ENCODE measurements at places on chromosomes 6 and 20.

- peak; percentile 89 for ATAC-seq
Observed at GRCh38 chr20:32674362-32674789, 635 bp upstream of the C20orf203 start.

- ATAC-seq: no peak
Observed at GRCh38 chr6:112268019-112268418, 13.7 kb upstream of the LAMA4 start.

- no peak for ATAC-seq
Observed at GRCh38 chr6:36169023-36170007, 27.2 kb upstream of the BRPF3 start.

DNA sequence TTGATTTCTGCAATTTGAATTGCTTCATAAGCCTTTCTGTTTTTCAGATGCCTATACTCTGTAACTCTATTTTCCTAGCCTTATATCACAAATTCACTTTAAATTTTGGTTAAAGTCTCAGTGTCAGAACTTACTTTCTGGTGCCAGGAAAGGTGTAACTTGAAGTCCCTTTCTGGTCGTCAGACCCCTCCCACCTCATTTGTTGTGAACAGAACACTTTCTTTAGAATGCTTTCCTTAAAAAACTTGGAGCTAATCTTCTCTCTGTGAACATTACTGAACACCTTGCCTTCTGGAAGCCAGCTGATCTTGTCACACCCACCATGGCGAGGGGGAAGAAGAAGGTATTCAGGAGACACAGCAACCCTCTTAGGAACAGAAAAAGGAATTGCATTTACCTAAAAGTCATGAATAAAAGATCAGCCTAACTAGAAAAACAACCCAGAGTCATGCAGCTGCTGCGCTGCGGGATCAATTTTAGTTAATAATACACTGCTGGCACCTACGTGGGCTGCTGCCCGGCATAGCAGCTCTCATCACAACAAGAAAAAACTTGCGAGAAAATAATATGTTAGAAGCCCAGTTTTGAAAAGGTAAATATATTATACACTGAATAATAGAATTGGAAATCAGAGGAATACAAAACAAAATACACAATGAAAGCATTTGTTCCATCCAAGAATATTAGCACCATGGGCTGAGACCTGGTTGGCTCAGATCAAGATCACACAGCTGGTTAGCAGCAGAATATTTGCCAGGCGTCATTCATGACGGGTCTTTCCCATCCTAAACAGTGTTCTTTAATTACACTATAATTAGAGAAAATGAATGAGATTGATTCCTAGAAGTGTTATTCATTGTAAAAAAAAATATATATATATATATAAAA is 5.8 kb upstream of the FAM217A start:
- ATAC-seq: no peak

DNA sequence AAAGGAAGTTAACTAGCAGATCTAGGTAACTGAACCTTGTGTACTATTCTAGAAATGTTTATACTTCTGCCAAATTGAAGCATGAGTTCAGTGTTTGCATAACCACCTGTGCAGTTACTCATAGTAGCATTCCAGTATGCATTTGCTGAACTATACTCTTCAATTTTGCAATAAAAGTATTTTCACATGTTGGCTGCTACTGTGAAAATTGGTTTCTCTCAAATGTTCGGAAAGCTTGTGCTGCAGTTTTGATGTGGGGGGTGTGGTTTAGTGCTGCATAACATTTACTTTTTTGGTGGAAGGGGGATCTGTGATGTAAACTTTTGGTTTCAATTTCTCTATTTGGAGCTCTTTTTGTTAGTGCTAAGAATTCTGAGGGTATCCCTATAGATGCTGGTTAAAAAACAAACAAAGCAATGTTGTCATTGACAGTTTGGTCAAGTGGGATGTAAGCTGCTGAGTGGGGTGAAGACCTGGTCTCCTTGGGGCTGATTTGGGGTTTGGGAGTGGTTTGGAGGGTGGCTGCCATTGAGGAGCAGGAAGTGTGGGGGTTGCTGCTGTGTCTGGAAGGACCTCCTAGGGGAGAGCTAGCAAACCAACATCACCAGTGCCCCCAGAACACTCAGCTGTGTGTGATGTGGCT is 87.8 kb downstream of the CARMIL1 start:
- ATAC-seq: no peak

DNA sequence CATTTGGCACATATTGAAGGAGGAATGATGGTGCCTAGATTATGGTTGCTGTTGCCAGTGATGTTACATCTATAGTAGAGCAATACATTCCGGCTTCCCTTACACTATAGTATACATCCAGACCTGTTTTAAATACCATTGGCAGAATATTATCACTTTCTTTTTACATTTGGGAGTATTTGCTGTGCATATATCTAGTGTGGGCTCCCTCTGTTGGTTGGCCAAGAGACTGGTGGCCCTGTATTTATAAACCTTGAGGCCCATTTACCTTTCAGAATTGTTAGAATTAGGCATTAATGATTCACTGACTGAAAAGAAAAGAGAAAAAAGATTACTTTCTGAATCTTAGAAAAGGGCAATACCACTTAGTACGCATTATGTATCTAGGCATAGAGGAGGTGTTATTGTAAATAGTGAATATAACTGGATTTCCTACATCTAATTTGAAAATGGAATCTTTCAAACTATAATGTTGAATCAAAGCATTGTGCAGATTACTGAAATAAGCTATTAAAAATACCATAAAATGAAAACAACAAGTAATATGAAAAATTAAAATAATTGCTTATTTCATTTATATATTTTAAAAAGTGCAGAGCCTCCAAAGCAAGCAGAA is 628.8 kb upstream of the MAN1A1 start:
- ATAC-seq: peak; percentile 82

DNA sequence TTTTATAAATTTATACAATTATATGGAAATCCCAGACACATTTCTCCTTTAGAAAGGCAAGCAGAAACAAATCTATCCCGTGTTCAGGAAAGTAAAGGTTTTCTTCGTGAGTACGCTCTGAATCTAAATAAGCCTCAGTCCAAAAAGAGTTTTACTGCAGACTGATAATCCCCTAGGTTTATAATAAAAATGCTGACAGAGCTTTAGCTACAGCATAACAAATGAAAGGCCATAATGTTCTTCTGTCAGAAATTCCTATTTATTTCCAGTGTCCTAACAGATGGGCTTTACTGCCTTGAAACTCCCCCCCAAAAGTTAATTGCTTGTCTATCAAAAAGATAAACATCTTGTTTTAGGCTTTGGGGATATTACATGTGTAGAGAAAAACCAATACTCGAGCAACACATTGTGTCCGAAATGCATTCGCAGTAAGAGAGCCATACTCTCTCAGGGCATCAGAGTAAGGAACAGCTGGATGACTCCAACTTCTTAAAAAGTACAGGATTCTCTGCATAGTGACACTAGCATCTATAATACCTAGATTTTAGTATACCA is 109.0 kb downstream of the PRKN start:
- no peak for ATAC-seq

DNA sequence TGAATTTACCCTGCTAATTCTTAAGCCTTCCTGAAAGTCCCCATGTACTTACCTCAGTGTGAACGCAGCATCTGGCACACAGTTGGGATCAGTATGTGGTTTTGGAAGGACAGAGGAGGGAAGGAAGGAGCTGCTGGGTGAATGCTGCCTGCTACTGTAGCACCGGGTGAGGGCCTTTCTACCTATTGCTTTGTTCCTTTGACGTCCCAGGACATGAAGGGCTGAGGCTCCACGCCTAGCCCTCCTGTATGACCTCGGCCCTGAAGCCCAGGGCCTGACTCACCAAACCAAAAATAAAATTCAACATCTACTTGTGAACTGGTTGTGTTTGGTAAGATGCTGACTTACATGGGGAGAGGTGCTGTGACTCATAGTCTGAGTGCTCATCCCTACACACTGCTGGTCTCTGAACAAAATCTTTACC is 51.1 kb downstream of the ARID1B start:
- peak; percentile 82 for ATAC-seq

DNA sequence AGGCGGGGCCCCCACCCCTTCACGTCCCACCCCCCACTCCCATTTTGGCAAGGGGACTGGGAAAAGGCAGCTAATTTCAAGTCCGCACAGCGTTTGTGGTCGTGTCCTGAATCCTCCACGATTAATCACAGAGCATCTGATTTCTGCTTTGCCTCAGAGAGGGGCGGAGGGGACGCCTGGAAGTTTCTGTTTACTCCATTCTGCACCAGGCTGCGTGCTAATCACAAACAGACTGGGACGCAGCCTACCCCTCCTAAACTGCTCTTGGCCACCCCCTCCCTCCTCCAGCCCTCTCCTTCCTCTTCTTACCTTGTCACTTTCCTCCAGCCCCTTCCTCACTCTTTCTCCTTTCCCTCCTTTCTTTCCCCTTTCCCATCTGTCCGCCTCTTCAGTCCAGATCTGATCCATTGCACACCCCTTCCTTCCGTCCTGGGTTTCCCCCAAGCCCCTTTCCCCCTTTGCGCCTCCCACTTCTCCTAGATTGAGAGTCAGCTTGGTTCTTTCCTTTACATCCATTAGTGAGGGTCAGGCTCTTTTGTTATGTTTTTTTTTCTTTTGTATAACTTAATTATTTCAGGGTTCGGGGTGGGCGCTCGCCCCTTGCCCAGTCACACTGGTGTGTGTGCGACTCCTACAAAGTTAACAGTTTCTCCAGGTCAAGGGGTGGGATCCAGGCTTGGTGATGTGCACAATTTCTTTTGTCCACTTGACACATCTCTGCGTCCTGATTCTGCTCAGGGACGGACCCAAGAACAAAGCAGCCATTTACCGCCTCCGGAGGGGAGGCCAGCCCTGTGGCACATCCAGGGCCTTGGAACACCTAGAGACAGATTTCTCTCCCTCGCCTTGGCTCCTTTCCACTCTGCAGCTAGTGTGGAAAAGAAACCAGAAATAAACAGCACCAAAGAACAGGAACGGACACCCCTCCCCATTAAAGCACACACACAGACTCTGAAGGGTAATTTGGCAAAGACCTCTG is 520 bp upstream of the RIPOR3 start:
- ATAC-seq: peak; percentile 87

GRCh38 chr6:145279993-145280392 is 455.3 kb downstream of the EPM2A start:
- ATAC-seq: no peak

DNA sequence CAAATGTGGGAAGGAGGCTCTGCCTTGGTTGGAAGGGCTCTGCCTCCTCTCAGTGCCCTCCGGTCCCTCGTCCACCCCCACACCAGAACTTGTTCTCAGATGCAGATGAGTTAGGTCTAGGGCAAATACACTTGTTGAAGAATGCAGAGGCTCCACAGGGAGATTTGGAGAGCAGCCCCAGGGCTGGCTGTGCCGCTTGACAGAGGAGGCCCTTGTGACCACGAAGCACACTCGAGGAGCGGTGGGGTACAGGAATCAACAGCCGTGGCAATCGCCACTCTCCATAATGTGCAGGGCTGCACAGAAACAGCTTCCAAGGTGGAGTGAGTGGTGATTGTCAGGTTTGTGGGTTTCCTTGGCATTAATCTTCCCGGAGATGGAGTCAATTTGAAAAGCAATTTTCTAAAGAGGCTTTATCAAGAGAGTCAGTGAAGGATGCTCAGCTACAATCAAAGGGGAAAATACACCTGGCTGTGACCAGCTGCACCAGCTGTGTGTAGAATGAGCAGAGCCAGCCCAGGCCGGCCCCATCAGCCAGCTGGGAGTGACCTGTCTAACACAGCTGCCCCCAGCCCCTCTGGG is 59.5 kb downstream of the BFSP1 start:
- ATAC-seq: no peak

DNA sequence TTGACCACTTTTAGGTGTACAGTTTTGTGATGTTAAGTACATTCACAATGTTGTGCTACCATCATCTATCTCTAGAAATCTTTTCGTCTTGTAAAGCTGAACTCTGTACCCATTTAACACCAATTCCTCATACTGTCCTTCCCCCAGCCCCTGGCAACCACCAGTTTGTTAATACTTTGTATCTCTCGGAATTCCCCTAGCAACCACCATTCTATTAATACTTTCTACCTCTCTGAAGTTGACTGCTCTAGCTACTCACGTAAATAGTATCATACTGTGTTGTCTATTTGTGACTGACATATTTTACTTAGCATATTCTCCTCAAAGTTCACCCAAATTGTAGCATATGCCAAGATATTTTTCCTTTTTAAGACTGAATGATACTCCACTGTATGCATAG is 82.3 kb upstream of the CLDN20 start:
- ATAC-seq: no peak

DNA sequence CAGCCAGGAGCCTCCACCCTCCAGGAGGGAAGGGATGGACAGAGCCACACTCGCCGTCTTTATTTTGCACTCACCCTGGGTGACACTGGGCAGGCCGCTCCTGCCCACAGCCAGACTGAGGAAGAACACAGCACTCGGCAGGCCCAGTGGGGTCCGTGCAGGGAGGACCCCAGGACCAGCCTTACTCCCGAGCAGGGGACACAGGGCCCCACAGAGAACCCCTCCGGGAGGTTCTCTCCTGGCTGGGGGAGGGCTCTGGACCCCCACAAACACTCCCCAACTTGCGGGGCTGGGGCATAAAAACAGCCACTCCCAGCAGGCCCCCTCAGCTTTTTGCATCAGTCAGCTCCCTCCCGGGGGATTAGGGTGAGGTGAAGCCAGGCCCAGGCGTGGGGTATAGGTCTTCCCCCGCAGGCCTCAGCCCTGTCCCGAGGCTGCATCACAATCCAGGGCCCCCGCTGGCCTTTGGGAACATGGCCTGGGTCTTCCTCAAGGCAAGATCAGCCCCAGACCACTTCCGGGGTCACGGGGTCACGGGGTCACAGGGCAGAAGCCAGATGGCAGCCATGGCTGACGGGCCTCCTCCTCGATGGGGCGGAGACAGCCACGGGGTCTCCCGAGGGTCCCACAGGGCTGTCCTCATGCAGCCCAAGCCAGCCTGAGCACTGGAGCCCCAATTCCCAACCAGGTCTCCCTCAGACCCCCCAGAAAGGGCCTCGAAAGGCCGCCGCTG is 3.2 kb downstream of the TNFRSF6B start:
- peak; percentile 18 for ATAC-seq

DNA sequence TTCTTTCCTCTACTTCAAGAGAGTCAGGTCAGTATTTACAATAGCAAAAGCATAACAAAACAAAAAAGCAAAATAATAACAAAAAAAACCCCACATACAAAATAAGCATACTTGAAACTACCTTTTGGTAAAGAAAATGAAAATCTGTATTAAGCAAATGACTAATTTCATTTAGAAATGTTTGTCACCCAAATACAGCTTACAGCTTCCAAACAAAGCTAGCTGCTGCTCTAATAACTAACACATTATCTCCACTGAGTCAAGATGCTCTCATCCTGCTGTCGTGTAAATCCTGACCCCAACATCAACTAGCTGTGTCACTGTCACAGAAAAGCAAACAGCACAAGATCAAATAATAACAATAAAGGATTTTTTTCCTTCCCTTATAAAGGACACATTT is 21.7 kb downstream of the MAP7 start:
- no peak for ATAC-seq

DNA sequence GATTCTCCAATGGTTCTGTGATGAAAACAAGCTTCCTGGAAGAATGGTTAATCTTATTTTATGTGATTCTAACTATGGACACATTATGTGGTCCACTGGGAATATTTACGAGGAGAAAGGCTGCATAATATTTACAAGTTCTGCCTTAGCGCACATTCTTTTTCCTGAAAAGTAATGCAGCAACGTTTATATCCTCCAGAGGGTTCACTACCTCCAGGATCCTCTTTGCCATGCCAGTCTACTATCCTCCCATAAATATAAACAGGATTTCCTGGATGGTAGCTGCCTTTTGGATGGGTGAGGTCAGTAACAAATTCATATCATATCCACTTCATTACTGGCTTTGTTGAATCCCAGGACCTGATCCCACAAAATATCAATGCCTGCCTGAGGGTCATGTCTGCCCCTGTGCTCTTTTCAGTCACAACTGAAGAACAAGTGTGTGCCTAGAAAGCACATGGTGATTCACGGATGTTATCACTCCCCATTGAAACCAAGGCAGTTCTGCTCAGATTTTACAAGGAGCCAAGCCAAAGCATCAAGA is 30.4 kb downstream of the ADGRF5 start:
- no peak for ATAC-seq

All from SK-N-SH treated with all-trans-retinoic acid at 6 μM for 48 hours (cell line).